ENCODE measurements at places on chromosomes 6 and 20. TPM values are rescaled to one million over a fixed set of nuclear protein-coding genes. Genes with fewer than 3 reads are reported as not detected.

The CLPSL1 gene
- not detected for total RNA-seq

DNA sequence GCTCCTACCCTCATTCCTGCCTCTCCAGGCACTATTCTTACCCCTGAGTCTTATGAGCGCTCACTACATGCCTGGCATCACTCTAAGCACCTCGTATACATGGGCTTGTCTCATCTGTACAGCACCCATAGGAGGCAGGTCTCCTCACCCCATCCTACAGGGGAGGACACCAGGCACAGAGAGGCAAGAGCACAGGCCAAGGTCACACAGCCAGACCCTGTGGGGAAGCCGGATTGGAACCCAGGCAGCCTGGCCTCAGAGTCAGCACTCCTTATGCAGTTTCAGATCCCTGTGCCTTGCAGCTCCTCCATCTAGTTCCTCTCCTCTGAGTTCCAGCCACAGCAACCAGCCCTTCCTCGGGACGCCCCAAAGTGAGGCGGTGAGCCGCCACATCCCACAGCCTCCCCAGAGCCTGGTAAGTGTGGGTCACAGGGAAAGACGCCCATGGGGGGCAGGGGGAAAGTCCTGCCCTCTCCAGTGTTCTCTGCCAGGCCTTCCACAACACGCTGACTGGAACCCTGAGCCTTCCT is 103.3 kb downstream of the NFATC2 start:
- no peaks in the 10 kb centered on the region for H3K36me3 ChIP-seq
- H3K4me3 ChIP-seq = no peak overlapping the region
- no peaks in the 10 kb centered on the region for H3K4me1 ChIP-seq
- no peak for DNase-seq
- no peaks in the 10 kb centered on the region for H3K27me3 ChIP-seq
- no peak overlapping the region for H3K27ac ChIP-seq

DNA sequence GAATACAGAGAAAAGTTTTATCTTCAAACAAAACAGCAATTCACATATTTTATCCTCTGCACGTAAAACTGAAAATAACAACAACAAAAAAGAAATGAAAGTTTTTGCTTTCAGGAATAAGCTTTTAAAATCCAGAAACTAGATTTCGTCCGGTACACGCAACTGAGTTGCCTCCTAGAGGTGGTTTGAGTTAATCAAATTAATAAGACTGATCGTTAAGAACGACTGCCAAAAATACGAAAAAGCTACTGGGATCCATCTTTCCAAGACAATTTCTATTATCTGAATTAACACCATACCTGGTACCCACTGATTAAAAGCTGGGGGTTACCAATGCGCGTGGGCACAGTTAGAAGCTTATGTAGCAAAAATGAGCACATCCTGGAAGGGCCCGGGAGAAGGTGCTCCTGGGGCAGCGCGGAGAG is 669 bp downstream of the PDCD2 start:
- H3K4me3 ChIP-seq = peak overlapping the region; percentile 98
- DNase-seq = no peak
- peaks cover 44% of the 10 kb centered on the region for H3K36me3 ChIP-seq

- no peaks in the 10 kb centered on the region for H3K27me3 ChIP-seq
- peaks cover 76% of the 10 kb centered on the region for H3K36me3 ChIP-seq
- DNase-seq = no peak
- no peak overlapping the region for H3K27ac ChIP-seq
- no peak overlapping the region for H3K4me3 ChIP-seq
Measured at GRCh38 chr6:26464014-26464413, 6.3 kb downstream of the BTN2A1 start.

Data from endodermal cell (in vitro differentiated cells).